Activated CD4-positive, alpha-beta T cell treated with anti-CD3 and anti-CD28 coated beads, Interleukin-2, amount 10 ng/mL, durations not matched to agents 7 days and 5 days (primary cell): ENCODE measurements at places on chromosomes 1 and 21. TPM values are rescaled to one million over a fixed set of nuclear protein-coding genes. Genes with fewer than 3 reads are reported as not detected.

ACTL8 gene
- not detected for total RNA-seq

PGM1 gene
- 38.7 TPM for total RNA-seq

PCBP3 gene
- total RNA-seq = 4.8 TPM

ELF3 gene
- 0.56 TPM for total RNA-seq

IFNAR2 gene
- 55.5 TPM for total RNA-seq

SLC22A15 gene
- 0.81 TPM for total RNA-seq

ZNF593OS gene
- total RNA-seq = not detected

SLC45A3 gene
- total RNA-seq = 0.08 TPM

IBA57 gene
- total RNA-seq = 8.2 TPM

TBX19 gene
- total RNA-seq = 3.1 TPM

OR14K1 gene
- not detected for total RNA-seq

GJC2 gene
- total RNA-seq = 0.40 TPM

TTC39A gene
- total RNA-seq = not detected

ZMYND12 gene
- total RNA-seq = 0.56 TPM

KIF21B gene
- 104 TPM for total RNA-seq

SV2A gene
- total RNA-seq = 7.5 TPM

AMY1B gene
- not detected for total RNA-seq

LCE1F gene
- total RNA-seq = not detected

PIK3R3 gene
- 3.5 TPM for total RNA-seq

LHX8 gene
- total RNA-seq = not detected

CSF1 gene
- total RNA-seq = 42.4 TPM

RHOU gene
- total RNA-seq = 8.4 TPM

SEMA4A gene
- total RNA-seq = 37.8 TPM

FAM72A gene
- 34.3 TPM for total RNA-seq

PCP4 gene
- not detected for total RNA-seq

ARF1 gene
- total RNA-seq = 285 TPM
